ENCODE measurements at places on chromosomes 11 and 22. TPM values are rescaled to one million over a fixed set of nuclear protein-coding genes. Genes with fewer than 3 reads are reported as not detected.

Gene TEAD1
- total RNA-seq, result 44.0 TPM

DNA sequence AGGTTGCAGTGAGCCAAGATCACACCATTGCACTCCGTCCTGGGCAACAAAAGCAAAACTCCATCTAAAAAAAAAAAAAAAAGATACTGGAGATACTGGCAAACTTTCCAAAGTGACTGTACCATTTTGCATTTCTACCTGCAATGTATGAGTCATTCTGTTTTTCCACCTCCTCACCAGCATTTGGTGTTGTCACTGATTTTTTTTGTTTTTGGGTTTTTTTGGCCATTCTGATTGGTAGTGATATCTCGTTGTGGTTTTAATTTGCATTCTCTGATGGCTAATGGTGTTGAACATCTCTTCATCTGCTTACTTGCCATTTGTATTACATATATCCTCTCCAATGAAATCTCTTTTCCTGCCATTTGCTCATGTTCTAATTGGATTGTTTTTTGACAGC, 12.0 kb upstream of the RBX1 start:
- DNase-seq, result no peak

GRCh38 chr11:31763296-31763695, 47.8 kb downstream of the PAX6 start:
- no peak for DNase-seq

Gene SGSM1
- total RNA-seq, result 3.6 TPM

DNA sequence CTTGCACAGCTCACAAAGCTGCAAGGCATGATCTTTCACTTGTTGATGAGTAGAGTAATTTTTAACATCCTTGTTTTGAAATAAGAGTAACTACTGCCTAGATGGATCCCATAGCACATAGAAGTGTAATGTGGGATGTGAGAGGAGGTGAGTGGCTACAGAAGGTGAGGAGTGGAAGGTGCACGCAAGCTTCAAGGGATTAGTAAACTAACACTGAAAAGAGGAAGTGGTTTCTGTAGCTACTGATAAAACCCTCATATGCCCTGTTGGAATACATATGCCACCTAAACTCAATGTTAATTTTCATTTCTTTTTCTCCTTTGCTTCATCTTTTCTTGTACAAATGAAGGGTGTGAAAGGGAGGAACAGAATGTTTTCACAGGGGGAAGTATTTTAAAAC, 22.0 kb upstream of the CTSC start:
- no peak for DNase-seq

- no peak for DNase-seq
These were observed 24.1 kb downstream of the OR10D3 start for GRCh38 chr11:124207102-124207792.

DNA sequence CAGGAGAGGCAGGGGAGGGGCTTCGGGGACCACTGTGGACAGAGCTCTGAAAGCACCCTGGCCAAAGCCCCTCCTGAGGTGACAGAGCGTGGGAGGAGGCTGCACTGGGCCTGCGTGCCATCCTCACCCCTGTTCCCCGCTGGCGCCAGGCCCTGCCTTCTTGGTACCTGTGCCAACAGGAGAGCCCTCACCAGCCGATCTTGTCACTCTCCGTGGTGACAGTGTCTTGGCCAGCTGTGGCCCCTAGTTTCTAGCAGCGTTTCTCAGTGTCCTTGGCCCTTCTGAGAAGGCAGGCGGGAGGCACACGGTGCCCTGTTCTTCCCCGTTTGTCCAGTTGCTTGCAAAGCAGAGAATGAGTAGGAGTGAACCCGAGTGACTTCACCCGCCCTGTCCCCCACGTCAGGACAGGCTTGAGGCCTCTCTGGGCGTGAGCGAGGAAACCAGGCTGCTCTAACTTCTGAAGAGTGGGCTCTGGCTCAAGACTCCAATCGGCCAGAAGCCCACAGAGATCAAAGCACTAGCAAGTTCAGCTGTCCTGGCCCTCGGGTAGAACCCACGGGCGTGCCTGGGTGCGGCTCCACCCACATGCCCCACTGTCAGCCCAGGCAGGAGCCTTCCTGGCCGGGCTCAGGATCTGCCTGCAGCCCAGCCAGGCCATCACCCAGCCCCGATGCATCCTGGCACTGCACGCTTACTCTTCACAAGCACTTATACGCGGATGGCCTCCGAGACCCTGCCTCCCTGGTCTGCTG, 60.2 kb upstream of the EMID1 start:
- DNase-seq, result peak; percentile 87

Gene PANX2
- 0.55 TPM for total RNA-seq

GRCh38 chr11:24502425-24502824, 5.6 kb downstream of the LUZP2 start:
- no peak for DNase-seq

GRCh38 chr11:74685905-74686304, 45.3 kb downstream of the CHRDL2 start:
- DNase-seq, result peak; percentile 47

DNA sequence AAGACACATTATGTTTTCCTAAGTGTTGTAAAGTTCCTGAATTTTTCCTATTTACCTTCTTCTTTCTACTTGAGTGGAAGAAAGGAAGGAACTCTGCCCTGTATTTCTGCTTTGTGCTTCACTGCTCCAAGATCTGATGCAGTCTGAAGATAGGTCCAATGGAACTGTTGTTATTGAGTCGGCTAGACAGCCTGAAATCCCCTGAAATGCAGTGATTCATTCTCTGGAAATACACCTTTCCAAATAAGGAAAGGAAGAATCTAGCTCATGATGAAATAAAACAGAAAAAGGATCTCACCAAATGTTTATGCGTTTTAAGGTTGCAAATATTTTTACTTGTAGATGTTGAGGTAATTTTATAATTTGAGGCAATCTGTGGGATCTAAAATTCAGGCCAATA, 322.8 kb downstream of the GUCY1A2 start:
- no peak for DNase-seq

Gene RHOG
- total RNA-seq, result 53.7 TPM

DNA sequence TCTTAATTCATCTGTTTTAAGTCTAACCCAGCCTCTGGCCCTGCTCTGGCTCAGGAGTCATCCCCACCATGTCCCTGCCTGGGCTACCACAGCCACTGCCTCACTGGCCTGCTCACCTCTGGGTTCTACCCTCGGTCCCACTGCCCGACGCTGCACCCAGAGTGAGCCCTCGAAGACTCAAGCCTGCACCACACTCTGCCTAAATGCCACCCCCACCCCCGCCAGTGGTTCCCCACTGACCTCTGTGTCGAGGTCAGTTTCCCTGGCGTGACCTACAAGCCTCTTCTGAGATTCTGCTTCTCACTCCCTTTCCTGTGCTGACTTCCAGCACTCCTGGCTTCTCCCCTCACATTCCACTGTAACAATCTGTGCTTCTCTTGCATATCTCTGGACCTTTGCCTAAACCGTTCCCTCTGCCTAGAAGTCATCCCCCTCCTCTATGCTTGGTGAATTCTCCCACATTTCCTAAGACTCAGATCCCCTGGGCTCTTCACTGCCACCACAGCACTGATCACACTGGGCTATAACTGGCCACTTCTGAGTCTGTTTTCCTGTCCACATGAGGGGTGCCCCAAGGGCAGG, 12.5 kb upstream of the PDE2A start:
- no peak for DNase-seq

Gene KLHL35
- 2.0 TPM for total RNA-seq
